ENCODE measurements at places on chromosomes 11 and 22.

GRCh38 chr22:42500836-42501179 is 18.8 kb downstream of the RRP7A start:
- DNase-seq: no peak

- DNase-seq: no peak
Observed at GRCh38 chr11:111305162-111305802, 6.9 kb downstream of the POU2AF3 start.

- DNase-seq: no peak
Observed at GRCh38 chr11:93288767-93289166, 41.8 kb upstream of the DEUP1 start.

- DNase-seq: no peak
Observed at GRCh38 chr11:27451244-27451965, 21.2 kb downstream of the LGR4 start.

DNA sequence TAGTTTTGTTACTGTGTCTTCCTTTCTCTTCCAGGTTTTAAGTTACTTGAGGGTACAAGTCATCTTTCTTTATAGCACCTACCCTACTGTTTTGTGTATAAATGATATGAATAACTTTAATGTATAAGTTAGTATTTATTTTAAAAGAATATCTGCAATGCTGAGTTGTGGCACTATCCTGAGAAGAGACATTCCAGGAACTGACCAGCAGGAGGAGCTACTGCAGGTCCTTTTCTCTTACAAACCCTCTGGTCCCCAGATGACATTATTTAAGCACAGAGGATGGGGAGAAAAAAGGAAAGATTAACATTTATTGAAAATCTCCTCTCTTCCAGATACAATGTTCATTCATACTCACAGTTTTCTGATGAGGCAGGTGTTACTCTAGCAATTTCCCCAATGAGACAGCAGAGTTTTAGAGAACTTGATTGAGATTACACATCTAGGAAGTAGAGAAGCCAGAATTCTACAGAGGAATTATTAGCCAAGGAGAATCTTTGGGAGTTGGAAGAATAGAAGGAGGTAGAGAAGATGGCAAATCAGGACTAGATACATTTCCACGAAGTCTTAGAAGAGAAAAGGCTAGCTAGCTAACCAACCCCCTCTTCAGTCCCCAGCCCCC is 541.2 kb upstream of the API5 start:
- peak; percentile 5 for DNase-seq

GRCh38 chr22:37471727-37472417 is 14.3 kb downstream of the MFNG start:
- DNase-seq: no peak

Data from fibroblast of skin of left quadriceps (primary cell).